AG10803 (cell line): ENCODE measurements at places on chromosomes 6 and 20.

DNA sequence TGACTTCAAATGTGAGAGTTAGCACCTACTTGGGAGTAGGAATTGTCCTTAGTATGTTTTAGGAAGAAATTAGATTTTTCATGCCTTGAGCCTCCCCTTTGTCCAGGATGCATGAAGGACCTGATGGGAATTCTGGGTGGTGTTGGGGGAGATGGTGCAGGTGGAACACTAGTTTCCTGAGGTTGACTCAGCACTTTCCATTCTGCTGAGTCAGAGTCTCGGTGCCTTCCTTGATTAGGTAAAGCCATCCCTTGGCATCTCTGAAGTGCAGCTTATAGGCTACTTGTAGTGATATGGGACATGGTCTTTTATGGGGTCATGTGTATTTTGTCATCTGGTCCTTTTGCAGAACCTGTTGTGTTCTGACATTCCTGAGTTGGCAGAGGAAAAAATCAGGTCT is 105.3 kb downstream of the PHACTR3 start:
- no peak for DNase-seq

GRCh38 chr6:1527073-1527457 is 82.7 kb upstream of the FOXC1 start:
- DNase-seq: peak; percentile 37

DNA sequence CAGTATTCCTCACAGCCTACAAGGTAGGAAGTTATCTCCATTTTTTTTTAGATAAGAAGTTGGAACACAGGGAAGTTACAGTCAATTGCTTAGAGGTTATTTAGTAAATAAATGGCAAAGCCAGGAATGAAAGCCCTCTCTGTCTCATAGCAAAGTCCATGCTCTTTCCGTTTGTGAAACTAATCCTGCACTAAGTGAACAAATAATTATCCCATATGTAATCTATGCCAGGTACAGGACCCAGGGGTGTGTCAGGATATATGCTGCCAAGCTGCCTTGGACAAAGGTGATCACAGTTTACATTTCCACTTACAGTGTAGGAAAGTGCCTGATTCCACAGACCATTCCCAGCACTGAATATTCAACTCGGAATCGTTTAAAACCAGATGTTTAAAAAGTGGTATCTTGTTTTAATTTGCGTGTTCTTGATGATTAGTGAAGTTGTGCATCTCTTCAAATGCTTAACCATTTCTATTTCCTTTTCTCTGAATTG is 13.6 kb upstream of the GMDS start:
- DNase-seq: no peak

DNA sequence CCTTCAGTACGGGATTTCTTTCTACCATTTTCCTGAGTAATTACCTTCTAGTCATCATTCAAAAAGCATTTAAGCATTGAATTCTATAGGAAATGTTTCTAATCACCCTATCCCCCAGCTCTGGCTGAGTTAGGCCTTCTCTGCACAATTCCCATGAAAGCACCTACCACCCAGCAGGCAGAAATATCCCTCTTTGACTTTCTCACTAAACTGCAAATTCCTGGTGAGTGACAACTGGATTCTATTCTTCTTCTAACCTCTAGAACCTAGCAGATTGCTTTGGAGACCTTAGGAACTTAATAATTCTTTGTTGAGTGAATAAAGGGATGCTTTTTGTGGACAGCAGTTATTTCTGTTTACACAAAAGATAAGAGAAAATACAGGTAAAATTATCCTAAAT is 328.7 kb downstream of the LAMA2 start:
- DNase-seq: peak; percentile 56

DNA sequence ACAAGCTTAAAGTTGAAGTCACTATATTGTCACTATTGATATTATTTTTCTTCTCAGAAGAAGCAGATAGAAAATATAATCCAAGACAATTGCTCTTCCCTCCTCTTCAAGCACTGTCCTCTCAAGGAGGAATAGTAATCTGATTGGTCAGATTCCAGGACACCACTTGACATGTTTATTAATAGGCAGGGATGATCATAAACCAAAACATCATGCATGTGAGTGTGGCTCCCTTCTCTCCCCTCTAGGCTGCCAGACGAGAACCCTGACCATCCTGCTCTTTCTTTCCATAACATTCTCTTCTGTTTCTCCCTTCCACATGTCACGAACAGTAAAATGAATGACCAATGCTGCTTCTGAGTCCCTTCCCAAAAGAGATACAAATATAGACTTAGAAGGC is 7.5 kb downstream of the ATG5 start:
- DNase-seq: no peak

- no peak for DNase-seq
Measured at GRCh38 chr6:81623106-81623759, 129.2 kb downstream of the TENT5A start.

DNA sequence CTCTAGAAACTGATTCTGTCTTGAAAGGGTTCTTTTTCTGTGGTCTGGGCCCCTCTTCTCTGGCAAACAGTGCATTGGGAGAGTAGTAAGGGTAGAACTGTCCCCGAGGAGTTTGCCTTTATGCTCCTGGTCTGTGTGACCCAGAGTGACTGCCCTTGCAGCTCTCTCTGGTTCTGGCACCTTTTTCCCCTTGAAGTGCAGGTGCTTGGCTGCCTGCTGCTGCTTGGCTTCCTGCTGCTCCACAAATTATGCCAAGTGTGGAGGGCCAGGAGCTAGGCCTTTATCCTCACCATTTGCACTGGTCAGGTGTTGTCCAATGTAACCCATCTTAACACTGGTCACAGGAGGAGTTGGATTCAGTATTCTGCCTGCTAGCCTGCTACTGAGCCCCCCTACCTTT is 11.2 kb downstream of the KIZ start:
- DNase-seq: no peak

DNA sequence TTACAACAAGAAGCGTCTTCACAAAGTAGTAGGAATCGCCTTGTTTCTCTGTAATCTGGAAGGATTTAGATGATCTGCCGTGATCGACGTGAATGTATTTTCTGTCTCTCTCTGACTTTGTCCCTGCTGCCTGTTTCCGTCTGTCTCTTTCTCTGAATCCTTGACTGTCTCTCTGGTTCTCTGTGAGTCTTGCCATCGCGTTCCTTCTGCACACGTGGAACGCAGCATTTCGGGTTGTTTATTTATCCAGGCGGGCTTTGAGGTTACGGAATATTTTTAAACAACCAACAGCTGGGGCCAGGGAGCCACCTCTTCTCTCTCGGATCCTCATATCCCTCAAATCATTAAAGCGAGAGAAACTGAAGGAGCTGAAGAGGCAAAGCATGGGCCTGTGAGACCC is 215.9 kb downstream of the ZDHHC14 start:
- DNase-seq: no peak

DNA sequence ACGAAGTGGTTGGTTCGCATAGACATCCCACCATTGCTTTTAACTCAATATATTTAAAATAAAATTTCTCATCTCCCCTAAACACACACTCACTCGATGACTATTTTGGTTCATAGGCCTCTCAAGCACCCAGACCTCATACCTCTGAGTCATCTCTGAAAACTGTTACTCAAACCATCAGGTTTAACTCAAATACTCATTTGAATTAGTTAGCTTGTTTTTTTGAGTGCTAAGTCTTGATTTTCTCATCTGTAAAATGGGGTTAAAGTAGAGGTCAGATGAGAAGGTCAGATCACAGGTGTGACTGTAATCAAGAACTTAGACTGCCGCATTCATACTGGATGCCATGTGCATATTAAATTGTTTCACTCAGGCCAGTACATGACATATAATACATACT is 243.9 kb upstream of the TENT5A start:
- peak; percentile 87 for DNase-seq

DNA sequence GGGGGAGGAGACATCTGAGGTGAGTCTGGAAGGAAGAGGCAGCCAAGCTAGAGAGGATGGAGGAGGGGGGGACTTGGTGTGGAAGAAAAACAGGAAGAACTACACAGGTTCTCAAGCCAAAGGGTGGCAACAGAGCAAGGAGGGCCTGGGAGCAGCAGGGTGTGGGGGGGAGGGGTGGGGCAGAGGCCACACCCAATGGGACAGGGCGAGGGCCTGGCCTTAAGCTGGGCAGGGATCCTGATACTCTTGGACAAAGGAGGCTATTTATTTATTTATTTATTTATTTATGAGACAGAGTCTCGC is 359.0 kb downstream of the ZFAND3 start:
- DNase-seq: no peak

DNA sequence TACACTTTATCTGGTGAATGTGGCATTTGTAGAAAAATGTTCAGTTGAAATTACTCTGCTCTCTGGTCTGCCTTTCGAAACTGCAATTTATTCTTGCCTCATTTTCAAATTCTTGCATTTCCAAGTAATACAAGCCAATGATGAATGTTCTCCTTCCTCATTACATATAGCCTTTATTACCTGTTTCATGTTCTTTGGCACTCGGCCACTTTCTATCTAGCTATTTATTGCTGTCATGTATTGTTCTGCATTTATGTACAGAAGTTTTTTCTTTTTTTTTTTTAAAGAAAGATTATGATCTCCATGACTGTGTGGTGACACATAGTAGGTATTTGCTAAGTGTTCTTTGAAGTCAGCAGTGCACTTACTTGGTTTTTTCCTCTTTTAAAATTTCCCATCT is 261.4 kb downstream of the ZFAND3 start:
- DNase-seq: peak; percentile 54

- no peak for DNase-seq
Measured at GRCh38 chr6:101577091-101577490, 183.6 kb downstream of the GRIK2 start.

DNA sequence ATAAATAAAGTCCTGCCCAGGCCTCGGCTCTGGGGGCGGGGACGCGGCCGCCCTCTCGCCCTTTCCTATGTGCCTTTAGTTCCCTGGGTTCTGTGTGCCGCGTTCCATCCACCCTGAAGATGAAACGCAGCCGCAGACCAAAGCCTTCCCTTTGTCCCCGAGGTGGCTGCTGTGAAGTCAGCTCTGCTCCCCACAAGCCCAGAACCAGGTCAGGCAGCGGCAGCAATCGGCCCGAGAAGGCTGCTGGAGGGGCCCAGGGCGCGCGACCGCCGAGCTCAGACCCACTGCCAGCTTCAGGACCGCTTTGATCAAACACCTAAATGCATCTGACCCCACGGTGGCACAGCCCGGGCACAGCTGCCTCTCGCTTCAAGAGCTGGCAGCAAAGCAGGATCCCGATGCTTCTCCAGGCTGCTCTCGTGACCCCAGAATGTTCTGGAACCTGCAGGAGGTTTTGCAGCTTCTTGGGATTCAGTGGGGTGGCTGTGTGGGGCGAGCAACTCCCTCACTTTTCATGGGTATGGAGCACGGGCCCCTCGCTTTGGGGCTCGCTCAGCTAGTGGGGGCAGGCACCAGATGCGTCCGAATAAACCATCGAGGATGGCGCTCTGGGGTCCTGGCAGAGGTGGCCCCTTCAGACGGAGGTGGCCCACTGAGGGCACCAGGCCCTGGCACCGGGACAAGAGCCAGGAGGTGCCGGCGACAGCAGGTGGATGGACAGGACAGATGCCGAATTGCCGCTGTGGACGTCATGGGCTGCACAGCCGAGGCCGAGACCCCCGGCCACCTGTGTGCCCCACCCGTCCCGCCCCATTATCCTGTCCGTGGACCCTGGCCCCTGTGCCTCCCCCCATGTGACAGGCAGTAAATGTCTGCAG is 13.0 kb downstream of the CHRNA4 start:
- no peak for DNase-seq

DNA sequence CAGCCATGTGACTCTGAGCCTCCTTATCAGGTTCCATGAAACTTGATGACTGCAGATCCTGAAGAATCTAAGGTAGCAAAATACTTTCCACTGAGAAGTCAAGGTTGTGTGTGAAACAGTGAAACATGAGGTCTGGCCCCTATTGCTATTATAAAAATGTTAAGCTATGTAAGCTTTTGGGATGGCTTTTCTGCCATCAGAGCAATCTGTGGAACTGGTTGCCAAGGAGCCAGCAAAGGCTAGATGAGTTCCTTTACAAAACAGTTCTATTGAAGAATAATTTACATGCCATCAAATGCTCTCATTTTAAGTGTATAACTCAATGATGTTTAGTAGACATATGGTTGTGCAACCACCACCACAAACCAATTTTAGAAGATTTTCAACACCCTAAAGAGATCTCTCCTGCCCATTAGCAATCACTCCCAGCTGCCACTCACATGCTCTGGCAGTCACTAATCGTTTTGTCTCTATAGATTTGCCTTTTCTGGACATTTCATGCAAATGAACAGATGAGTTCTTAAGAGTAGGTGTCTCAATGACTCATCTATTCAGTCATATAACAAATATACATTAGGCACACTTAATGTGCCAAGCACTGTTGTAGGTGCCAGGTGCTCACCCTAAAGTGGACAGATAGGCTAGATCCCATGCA is 19.9 kb upstream of the MEP1A start:
- no peak for DNase-seq

DNA sequence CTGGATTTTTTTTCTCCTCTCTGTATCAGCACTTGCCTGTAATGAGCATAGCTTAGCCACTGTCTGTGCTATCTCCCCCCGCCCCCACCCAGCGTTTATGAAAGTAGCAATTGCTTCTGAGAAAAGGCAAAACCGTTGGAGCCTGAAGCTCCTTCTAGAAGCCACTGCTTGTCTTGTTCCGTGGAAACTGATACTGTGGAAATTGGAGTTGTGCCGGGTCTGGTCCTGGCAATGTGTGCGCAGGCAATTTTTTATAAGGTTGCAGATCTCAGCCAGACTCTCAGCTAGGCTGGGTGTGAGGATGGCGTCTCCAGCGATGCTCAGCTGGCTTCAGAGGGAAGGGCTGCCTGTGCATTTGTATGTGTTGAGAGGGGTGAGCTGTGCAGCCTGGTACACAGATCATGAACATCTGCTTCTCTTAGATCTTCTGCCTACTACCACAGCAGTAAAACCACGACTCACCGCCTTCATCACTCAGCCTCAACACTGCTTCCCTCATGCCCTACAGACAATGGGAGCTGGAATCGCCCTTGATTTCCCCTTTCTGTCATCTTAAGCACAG is 72.4 kb upstream of the GTSF1L start:
- peak; percentile 5 for DNase-seq

DNA sequence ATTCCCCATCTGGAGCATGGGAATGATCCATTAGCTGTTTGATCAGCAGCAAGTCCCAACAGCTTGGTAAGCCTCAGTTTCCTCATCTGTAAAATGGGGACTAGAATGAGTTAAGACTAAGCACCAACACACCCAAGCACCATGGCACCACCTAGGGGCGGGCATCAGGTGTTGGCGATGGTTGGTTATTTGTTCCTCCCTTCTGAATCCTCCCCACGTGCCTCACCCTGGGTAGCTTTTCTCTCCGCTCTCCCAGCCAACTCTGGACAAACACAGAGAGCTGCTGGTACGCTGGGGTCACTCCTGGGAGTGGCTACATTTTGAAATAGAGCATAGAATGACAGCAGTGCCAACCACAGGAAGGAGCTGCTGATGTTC is 13.3 kb upstream of the ITPR3 start:
- DNase-seq: no peak

DNA sequence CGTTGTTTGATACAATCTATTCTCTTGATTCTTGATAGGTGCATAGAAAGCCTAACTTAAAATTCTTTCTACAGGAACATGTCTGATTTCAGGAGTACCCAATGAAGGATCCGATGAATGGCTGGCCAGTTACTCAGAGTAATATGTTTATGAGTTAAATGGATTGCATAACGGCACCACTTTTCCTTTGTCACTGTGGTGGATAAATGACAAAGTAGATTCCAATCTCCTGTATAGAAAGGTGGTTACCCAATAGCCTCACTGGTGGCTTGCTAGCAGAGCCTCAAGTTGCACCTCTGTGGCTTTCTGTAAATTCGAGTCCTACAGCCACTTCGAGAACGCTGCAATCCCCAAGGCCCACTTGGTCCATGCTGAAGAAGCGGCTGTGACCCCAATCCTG is 28.4 kb downstream of the LHFPL5 start:
- DNase-seq: peak; percentile 32

GRCh38 chr20:64084685-64085152 is 521 bp upstream of the LKAAEAR1 start:
- DNase-seq: no peak
